CD4-positive, alpha-beta T cell treated with Interleukin-6 for 4 hours (primary cell): ENCODE measurements at places on chromosomes 4 and X.

GRCh38 chr4:2058264-2059045 lies 672 bp upstream of the NAT8L start:
- DNase-seq: peak; percentile 13

GRCh38 chr4:38075370-38076152 lies 115.4 kb downstream of the PTTG2 start:
- DNase-seq: no peak

DNA sequence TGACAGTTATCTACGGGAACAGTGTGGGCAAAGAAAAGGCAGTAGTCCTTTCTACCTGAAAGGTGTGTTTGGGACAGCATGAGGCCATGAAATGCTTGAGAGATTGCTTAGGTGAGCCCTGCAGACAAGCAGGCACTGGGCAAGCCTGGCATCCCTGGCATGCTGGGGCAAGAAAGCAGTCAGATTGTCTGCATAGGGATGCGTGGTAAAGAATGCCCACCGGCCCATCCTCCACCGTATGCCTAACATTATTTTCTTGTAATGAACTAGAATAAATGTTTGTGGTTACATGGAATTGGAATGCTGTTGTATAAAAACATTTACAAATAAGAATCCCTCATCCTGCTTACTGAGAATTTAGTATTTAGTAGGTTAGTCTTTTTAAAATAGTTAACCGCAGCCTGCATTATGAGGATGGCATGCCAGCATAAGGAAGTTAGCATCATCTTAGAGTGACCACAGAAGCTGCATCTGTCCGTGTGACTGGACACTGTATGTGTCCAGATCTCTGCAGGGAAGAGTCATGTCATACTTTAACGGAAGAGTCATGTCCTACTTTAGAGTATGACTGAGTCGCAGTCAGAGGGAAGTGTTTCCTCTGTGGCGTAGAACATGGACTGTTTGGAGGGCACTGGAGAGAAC lies 18.9 kb downstream of the ZBTB49 start:
- no peak for DNase-seq

DNA sequence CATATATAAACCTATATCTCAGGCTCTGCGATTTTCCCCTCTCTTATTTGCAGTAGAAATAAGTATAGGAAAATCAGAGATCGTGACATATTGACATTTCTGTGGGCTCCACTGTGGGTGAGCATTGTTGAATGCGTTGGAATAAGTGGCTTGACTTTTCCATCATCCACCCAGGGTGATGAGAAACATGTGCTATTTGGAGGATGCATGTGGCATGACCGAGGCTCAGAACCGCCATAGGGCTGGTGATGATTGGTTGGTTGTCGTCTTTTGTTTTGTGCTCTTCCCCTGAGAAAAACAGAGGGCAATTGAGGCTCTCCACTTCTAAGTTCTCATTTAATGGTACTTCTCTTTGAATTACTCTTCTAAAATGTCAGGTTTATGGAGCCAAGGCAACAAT lies 140.1 kb downstream of the MXRA5 start:
- no peak for DNase-seq
